ENCODE measurements at places on chromosomes 2 and 18.

DNA sequence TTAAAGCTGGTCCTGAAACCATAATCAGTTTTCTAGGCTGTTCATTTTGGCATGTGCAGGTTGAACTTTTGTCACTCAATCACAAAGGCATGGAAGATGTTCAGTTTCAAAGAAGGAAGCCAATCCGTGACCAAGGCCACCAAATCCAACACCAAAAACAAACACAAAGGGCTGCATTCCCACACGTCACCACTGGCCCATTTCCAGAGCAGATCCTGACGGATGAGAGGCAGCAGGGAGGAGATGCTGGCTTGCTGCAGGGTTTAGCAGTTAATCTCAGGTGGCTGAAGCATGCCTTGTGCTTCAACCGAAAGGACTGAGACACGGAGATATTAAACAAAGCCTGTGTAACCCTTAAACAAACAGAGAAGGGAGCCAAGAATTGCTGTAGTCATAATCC lies 191.9 kb upstream of the CTAGE1 start:
- no peak for DNase-seq

GRCh38 chr2:180219491-180219890 lies 212.4 kb upstream of the CWC22 start:
- no peak for DNase-seq

DNA sequence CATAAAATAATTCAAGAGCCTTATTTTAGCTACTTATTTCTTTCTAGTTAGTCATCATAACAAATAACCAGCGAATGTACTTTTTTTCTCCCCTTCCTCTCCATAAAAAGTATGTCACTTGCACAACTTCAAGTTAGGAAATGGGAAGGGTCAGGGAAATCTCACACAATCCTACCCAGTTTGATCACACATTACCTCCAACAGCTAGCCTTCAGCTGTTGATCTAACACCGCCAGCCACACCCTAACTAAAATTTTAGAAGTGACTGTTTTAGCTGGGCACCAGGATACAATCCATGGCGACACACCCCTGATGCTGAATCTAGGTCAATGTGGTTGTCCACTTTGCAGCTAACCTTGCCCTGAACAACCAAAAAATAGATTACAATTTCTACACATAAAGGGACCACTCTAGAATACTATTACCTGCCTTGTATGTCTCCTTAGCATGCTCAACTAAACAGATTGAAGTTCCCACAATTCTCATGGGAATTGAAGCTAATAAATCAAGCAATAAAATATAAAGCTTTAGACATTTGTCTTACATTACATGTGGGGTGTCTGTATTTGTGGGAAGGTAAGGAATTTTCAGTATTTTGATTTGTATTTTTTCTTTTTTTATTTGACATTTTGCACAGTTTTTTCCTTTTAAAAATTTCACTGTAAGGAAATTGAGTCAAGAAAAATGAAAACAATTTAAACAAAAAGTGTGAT lies 7.3 kb upstream of the COL3A1 start:
- no peak for DNase-seq

DNA sequence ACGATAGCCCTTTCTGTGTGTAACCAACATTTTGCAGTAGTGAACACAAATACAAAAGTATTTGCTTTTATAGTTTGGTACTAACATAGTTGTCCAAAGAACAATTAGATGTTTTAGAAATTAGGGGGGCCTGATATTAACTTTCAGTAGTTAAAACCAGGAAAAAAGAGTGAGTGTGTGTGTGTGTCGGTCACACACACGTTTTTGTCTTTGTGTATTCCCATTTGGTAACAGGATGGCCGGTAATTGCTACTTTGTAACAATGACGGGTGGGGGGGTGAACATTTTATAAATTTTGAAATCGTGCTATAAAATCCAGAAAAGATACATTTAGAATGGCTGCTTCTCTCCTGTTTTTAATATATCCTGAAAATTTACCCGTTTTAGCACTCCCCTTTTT lies 1.5 kb downstream of the PPIG start:
- DNase-seq: no peak

GRCh38 chr18:34031810-34032209 lies 192.9 kb downstream of the NOL4 start:
- no peak for DNase-seq

- DNase-seq: no peak
These were observed 14.6 kb upstream of the KLHL23 start for GRCh38 chr2:169718930-169719504.

DNA sequence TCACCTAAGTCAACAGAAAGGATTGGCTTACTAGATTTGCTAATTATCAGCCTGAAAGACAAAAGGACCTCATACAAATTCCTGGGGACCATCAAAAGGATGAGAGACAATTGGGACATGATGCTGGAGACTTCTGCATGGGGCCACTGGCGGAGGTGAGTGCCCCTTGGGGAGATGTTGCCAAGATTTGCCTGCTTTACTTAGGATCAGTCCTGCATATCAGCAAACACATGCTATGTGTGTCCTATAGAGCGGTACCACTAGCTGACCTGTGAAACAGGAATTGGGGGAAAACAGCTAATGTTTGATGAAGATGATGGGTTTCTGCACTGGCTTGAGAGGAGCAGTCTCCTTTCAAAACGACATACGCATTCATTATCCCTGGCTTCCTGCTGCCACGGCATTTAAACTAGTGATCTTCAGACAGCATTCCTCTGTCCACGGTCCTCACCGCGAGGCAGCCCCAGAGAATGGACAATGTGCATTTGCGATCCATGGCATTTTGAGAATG lies 104.2 kb downstream of the TGIF1 start:
- no peak for DNase-seq

DNA sequence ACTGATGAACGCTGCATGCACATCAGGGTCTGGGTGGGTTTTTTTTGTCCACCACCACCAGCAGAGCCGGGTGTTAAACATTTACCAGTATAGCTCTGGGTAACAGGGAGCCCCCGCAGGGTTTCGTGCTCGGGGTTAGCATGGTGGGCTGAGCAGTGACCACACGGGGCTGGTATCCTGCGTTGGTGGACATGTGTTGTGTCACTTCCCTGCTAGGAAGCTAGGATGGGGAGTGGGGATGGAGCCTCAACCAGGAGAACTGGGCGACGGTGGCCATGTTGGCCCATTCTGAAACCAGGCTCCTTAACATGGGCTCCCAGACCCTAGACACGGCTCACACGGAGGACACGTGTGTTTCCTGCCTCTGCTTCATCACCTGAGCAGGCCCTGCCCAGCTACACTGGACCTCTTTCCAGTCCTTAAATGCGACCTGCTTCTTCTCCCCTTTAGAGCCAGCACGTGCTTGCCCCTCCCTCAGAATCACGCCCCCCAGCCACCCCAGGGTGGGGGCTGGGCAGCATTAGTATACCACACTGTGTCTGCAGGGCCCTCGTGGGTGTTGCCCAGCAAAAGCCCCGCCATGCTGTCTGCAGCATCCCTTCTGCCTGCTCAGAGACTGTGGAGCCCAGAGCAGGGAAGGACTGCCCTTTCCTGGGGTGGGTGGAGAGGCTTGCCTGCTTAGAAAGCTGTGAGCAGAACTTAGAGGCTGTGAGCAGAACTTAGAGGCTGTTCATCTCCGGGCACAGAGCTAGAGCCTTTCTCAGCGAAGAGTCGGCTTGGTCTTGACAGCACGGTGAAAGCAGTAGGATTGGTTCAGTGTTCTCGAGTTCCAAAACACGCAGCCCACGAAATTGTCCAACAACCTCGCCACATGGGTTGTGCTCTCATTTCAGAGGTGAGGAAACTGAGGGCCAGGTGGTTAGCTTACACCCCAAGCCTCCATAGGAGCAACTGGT lies 142.1 kb downstream of the KLHL29 start:
- no peak for DNase-seq

- DNase-seq: no peak
These were observed 40.9 kb downstream of the CD226 start for GRCh38 chr18:69906765-69907164.

GRCh38 chr2:45072064-45072861 lies 63.0 kb upstream of the SIX2 start:
- DNase-seq: no peak

DNA sequence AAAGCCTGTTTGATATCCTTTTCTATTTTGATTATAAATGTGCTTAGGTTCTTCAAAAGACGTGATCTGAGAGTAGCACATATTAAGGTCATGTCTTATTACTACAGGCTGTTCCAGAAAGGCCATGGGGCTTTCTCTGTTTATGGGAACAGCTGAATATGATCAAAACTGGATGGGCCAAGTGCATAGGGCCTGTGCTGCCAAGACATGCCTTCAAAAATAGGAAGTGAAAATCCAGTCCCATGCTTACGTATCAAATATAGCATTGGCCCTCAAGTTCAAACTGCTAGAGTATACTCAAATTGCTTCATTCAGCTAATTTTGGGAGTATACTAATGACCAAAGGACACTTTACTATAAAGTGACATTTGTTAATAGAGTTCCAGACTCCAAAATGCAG lies 24.1 kb downstream of the SLC25A52 start:
- no peak for DNase-seq

DNA sequence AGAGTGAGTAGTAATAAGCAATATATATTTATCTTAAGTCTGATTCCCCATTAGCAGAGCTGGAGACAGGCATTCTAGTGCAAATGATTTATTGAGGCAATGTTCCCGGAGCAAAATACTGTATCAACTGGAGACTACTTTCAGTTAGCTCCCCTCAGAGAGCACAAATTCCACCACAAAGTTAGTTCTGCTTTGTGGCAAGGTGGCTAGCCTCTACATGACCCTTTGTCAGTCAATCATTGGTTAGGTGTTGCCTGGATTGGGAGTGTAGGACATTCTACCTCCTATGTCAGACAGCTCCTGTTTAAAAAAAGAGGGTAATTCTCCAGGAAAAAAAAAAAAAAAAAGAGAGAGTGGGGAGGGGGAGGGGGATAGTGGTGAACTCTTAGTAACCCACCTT lies 402.2 kb downstream of the NR4A2 start:
- no peak for DNase-seq

GRCh38 chr18:24173997-24174396 lies 35.1 kb downstream of the CABYR start:
- DNase-seq: no peak

DNA sequence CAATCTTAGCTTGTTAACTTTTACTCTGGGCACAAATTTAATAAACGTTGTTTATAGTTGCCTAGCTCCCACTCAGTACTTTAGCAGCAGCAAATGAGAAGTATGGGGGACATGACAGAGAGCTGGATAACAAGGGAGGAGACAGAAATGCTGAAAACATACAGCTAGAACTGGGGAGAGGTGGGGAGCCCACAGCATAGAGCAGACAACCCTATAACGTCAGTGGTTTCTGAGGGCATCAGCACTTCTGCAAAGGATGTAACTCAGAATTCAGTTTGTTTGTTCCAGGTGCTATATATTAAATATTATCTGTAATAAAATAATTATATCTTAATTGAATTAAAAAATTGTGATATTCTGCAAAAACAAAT lies 1098.7 kb upstream of the FANCL start:
- no peak for DNase-seq

DNA sequence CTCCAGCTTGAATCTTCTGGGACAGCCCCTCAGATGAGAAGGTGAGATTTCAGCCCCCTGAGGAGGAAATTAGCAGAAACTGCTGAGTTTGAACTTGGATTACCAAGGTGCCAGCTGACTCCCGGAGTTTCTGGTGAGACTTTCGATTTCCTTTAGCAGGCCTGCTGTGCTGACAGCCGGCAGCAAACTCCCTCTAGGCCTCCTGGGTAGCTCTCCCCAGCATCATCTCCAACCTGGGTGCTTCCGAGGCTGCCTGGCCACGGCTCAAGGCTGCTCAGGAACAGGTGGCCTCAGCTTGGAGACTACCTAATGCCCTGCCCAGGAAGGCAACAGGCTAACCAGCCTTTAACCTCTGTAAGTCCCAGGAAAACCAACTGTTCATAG lies 16.5 kb downstream of the SDC1 start:
- DNase-seq: no peak

GRCh38 chr2:211447548-211447947 lies 891.1 kb downstream of the CPS1 start:
- DNase-seq: no peak

- DNase-seq: no peak
These were observed 72.5 kb downstream of the ACKR3 start for GRCh38 chr2:236642125-236642524.

GRCh38 chr2:129738799-129739198 lies 240.7 kb upstream of the RAB6C start:
- no peak for DNase-seq

DNA sequence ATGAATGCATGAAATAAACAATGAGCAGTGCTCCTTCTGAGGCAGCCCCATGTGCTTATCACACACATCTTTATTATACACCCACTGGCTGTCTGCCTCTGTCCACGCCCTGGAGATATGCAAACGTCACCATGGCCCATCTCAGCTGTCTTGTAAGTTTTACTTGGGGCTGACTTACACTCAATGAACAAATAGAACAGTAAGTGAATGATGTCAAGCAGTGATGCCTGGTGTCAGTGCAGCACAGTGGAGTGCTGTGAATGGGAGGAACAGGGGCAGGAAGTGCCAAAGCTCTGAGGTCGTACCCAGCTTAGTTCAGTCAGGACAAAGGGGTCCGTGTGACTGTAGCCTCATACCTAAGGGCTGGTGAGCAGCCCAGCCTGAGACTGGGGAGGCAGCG lies 659.5 kb upstream of the HS6ST1 start:
- DNase-seq: no peak

Data from posterior cingulate gyrus (tissue), 11 donors.